Smooth muscle cell of trachea (primary cell): ENCODE measurements at places on chromosomes 5 and 9. TPM values are rescaled to one million over a fixed set of nuclear protein-coding genes. Genes with fewer than 3 reads are reported as not detected.

The BTNL8 gene
- total RNA-seq = not detected in 2 replicates

The HNRNPA0 gene
- total RNA-seq = 8.4 and 9.9 TPM in 2 replicates

The IFNE gene
- 5.1 and 11.2 TPM in 2 replicates for total RNA-seq

The GDA gene
- not detected in 2 replicates for total RNA-seq

The LRRTM2 gene
- 2.2 and 2.6 TPM in 2 replicates for total RNA-seq

The RELL2 gene
- 2.2 and 2.3 TPM in 2 replicates for total RNA-seq

The PCDHGC3 gene
- total RNA-seq = 94.1 and 137 TPM in 2 replicates

The FOXD4L3 gene
- not detected in 2 replicates for total RNA-seq

The STPG3 gene
- total RNA-seq = 0.66 TPM in 1 of 2 replicates, not detected in the other

The ENHO gene
- total RNA-seq = not detected in 2 replicates

The FOXD4L6 gene
- not detected in 2 replicates for total RNA-seq

The CTSV gene
- 0.33 and 1.5 TPM in 2 replicates for total RNA-seq

The SLC2A8 gene
- 8.4 and 15.7 TPM in 2 replicates for total RNA-seq

The GRXCR2 gene
- total RNA-seq = not detected in 2 replicates

The MUSK gene
- total RNA-seq = 1.7 and 1.9 TPM in 2 replicates

The LHX6 gene
- total RNA-seq = not detected in 2 replicates

The ZBED3 gene
- 2.8 and 3.1 TPM in 2 replicates for total RNA-seq

The SLC25A2 gene
- total RNA-seq = 0.50 and 1.0 TPM in 2 replicates

The DROSHA gene
- 43.5 and 57.5 TPM in 2 replicates for total RNA-seq

The PCDHGB4 gene
- 21.5 and 38.4 TPM in 2 replicates for total RNA-seq

The CCNG1 gene
- total RNA-seq = 506 and 507 TPM in 2 replicates

The NDUFS6 gene
- total RNA-seq = 26.0 and 48.1 TPM in 2 replicates

The PCDH12 gene
- 0.15 and 0.17 TPM in 2 replicates for total RNA-seq

The SNX18 gene
- 123 and 405 TPM in 2 replicates for total RNA-seq

The EXD3 gene
- 14.0 and 19.4 TPM in 2 replicates for total RNA-seq

The NUP188 gene
- total RNA-seq = 38.5 and 43.5 TPM in 2 replicates

The GMCL2 gene
- under 0.01 TPM in 1 of 2 replicates, not detected in the other for total RNA-seq

The MTRR gene
- total RNA-seq = 28.9 and 37.1 TPM in 2 replicates

The HSPB3 gene
- total RNA-seq = 0.33 TPM in 1 of 2 replicates, not detected in the other

The C6 gene
- total RNA-seq = not detected in 2 replicates

The TMEM171 gene
- total RNA-seq = 0.87 and 1.8 TPM in 2 replicates

The QRFP gene
- not detected in 2 replicates for total RNA-seq

The ODF2 gene
- total RNA-seq = 19.8 and 36.5 TPM in 2 replicates

The GABRA6 gene
- total RNA-seq = not detected in 2 replicates

The CCNO gene
- total RNA-seq = 0.17 TPM in 1 of 2 replicates, not detected in the other

The TGFBR1 gene
- 32.3 and 49.3 TPM in 2 replicates for total RNA-seq

The GDNF gene
- total RNA-seq = 0.29 and 1.2 TPM in 2 replicates

The BAAT gene
- total RNA-seq = not detected in 2 replicates
